NCI-H1436 (cell line): ENCODE measurements at places on chromosomes 16 and 17.

DNA sequence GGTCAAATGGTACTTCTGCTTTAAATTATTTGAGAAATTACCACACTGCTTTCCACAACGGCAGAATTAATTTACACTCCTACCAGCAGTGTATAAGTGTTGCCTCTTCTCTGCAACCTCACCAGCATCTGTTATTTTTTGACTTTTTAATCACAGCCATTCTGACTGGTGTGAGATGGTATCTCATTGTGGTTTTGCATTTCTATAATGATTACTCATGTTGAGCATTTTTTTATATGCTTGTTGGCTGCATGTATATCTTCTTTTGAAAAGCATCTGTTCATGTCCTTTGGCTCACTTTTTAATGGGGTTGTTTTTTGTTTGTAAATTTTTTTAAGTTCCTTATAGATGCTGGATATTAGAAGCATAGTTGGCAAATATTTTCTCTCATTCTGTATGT is 446.7 kb downstream of the PMP22 start:
- DNase-seq = no peak

DNA sequence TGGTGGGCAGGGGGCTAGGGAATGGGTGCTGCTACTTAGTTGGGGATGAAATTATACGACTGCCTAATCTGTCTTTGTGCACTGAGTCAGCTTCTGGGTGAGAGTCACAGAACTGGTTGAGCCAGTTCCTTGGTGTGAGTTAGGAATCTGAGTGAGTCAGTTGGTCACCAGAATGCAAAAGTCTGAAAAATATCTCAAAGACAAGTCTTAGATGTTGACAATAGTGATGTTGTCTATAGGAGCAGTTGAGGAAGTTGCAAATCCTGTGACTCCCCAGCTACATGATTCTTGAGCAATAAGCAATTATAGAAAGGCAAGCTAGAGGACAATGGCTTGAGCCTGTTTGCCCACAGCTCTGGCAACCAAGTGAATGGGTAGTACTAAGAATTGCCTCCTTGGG is 399.2 kb downstream of the CNTNAP4 start:
- DNase-seq = no peak

DNA sequence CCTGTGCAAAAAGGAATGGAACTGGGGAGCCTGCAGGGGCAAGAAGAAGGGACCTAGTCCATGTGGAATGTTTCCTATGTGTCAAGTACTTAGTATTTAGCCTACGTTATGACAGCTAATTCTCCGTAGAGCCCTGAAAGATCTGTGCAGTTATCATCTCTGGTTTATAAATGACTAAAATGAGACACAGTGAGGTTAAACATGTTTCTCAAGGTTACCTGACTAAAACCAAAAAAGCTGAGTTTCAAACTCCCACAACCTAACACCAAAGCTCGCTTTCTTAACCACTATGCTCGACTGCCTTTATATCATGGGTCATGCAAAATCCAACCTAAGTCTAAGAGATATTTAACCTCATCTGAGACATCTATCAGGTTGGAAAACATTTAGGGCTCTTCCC is 53.3 kb upstream of the CCL2 start:
- DNase-seq = no peak

DNA sequence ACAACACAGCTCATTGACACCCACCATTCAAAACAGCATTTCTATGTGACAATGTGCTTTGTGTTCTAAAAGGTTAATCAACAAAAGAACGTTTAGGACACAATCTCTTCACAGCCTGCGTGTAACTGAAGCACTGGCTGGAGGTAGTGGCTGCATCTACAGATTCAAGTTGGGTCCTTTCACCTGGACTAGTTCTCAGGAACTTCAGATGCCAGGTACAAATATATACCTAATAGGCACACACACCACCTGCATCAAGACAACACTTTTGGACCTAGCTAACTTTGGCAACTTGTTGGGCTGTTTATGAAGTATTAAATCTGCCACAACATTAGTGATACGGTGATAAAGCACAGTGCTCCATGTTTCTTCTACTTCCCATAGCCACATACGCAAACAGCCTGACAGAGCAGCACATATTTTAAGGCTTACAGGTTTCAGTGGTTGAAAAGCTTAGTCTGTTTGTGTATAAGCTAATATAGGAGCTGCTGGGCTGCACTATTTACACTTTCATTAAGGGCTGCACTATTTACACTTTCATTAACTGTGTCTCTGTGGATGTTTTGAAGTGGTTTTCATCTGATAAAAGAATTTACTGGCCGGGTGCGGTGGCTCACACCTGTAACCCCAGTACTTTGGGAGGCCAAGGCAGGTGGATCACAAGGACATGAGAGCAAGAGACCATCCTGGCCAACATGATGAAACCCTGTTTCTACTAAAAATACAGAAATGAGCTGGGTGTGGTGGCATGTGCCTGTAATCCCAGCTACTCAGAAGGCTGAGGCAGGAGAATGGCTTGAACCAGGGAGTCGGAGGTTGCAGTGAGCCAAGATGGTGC is 132.6 kb downstream of the PARN start:
- DNase-seq = no peak

- no peak for DNase-seq
Measured at GRCh38 chr17:27475070-27475673, 18.9 kb downstream of the KSR1 start.

- no peak for DNase-seq
Measured at GRCh38 chr17:3710951-3711383, 12.7 kb upstream of the HASPIN start.

DNA sequence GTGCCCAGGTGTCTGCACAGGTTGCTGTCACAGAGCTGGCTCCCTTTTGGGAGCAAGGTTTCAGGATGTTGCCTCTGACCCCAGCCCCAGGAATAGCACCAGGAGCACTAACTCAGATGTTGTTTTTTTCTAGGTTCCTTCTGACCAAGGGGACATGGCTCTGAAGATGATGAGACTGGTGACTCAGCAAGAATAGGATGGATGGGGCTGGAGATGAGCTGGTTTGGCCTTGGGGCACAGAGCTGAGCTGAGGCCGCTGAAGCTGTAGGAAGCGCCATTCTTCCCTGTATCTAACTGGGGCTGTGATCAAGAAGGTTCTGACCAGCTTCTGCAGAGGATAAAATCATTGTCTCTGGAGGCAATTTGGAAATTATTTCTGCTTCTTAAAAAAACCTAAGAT is 28.1 kb downstream of the SCPEP1 start:
- no peak for DNase-seq

- no peak for DNase-seq
Measured at GRCh38 chr16:66107661-66108060, 258.8 kb upstream of the CDH5 start.

DNA sequence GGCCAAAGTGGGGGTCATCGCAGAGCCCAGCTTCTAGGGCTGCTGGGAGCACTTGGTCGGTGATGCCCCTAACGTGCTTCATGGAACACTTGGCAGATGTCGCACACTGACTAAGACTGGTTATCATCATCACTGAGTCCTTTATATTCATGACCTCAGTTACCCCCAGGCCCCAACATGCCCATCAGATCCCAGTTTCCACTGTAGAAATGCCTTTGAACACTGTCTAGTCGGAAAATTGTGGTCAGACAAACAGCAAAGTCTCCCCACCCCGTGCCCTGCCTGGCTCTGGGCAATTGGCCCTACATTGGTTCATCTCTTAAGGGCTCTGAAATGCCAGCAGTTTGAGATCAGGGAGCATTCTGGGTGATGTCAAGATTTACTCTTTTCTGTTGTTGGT is 51.3 kb downstream of the NKD1 start:
- no peak for DNase-seq

DNA sequence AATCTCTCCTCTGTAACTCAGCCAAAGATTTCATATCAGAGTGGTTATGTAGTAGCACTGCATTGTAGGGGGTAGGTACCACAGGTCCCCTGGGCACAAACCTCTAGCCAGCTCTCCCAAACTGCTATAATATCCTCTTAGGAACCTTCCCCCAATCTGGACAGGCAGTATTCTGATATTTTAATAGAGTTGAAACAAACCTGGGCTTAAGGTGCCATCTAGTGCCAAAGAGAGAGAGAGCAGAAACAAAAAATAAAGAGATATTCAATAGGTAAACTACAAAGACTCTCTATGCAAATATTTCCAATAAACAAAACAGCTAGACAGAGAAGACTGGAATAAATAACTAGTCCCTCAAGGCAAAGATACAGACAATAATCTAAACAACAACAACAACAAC is 1070.0 kb downstream of the CDH11 start:
- no peak for DNase-seq

DNA sequence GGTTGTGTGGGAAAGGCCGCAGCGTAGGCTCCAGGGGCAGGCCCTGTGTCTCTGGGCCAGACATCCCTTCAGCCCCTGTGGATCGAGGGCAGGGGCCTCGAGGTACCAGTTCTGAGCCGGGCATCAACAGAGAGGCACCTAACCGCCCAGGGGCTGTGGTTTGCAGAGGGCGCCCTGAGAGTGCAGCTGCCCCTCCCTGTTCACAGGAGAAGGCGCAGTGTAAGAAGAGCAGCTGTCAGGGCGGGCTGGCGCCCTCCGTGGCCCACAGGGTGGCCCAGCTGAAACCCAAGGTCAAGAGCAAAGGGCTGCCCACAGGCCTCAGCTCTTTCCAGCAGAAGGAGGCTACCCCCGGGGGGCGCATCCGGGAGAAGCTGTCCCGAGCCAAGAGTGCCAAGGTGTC is 56.5 kb downstream of the ACTG1 start:
- DNase-seq = no peak

DNA sequence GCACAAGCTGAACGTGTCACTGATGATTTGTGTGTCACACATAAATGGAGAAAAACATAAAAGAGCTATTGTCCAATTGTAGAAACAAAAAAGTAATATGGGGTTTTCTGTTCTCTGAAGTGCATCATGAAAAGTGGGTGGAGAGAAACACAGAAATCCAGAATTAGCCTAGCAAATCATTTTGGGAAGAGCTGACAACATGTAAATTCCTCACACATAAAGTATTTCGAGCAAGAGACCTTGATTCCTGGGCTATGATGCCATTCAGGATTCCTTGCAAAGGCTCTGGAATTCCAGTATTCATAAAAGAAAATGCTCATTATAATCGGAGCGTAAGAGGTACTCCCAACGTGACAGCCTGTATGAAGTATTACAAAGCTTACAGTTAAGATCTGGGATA is 1.1 kb downstream of the DCUN1D3 start:
- no peak for DNase-seq

GRCh38 chr17:42159796-42160530 is 5.2 kb upstream of the RAB5C start:
- DNase-seq = no peak

DNA sequence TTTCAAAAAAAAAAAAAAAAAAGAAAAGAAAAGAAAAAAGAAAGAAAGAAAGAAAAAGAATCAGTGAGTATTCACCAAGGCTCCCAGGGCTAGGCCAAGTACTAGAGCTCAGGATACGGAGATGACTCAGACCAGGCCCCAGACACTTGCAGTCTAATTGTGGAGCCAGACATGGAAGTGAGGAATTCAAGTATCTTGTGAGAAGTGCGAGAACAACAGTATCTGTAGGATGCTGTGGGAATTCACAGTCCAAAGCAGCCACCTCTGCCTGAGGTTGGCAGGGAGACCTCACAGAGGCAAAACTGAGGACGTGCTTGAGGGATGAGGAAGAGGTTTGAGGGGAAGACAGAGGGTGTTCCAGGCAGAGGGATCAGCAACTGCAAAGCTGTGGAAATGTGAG is 14.0 kb upstream of the ALDOA start:
- DNase-seq = no peak

DNA sequence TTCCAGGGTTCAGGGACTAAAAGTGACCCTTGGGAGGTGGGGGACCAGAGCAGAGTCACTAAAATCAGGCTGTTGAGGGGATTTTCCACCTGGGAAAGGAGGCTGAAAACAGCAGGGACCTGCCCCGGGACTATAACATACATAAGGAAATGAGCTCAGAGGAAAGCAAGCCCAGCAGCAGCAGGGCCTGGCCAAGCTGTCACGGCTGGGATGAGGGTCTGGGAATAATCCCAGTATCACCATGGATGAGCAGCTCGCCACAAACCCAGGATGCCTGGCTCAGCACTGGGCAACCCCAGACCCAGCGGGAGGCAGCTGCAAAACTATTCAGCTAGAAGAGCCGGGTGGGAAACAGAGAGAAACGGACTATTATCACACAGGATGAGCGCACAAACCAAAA is 72.4 kb downstream of the RPH3AL start:
- DNase-seq = no peak

DNA sequence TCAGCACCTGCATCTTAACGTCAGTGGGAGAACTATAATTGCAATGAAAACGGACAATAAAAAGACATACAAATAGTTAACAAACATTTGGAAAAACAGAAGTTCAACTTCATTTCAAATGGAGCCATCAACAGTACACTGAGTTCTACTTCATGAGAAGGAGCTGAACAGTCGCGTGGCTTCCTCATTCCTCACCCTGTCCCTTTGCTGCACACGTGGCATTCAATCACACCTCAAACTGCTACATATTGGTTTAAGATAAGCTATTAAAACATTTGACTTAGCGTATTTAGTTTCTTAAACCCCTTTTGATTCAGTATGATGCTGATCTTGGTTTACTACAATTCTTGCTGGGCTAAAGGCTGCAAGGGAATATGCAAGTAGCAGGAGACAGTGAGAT is 76.8 kb downstream of the CDK5R1 start:
- DNase-seq = no peak

DNA sequence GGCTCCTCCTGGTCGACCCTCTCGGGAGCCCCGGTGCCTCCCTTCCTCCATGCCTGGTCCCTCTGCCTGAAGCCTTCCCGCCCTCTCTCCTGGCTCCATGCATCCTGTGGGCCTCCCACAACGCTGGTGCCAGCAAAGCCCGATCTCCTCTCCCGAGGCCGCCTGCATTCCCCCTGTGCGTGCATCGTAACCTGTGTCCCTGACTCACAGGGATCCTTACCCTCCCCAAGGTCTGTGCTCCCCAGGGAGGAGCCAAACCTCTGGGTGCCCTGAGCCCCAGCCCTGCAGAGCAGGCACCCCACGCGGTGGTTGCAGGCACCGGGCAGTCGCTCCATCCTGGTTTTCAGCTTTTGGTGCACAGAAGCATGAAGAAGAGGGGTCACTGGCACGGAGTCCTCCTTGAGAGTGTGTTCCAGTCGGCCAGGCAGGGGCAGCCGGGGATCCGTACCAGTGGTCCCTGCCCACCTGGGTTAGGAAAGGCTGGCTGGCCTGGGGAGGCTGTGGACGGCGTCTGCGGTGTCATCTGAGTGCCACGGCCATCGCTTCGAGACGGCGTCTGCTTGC is 1.8 kb upstream of the ENPP7 start:
- no peak for DNase-seq

- no peak for DNase-seq
Measured at GRCh38 chr17:74133740-74134139, 69.7 kb upstream of the RPL38 start.

DNA sequence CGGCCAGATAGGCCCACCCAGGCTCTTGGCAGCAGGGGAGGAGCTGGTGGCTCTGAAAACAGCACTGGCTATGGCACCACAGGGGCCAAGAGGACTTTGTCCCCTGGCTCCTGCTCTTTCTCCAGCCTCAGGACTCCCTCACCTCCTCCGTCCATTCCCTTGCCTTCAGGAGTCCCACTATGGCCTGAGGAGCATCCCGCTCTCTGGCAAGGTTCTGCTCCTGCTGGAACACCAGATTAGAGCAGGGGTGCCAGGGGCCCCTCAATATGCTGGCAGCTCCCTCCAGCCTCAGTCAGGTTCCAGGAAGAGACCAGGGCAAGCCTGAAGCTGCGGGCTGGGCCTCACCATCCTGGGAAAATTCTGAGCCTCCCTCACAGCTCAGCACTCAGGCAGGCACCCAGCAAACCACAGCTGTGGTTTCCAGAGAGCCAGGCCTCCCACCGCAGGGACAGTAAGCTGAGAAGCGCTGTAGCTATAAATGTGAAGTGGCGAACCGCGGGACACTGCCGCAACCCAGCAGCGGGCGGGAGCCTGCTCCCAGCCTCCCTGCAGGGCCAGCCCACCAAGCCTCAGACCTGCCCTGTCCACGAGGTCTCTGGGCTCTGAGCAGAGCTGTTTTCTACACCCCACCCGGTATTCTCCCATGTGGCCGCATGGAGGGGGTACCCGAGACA is 25.7 kb downstream of the C17orf100 start:
- no peak for DNase-seq
